Thymus (tissue), 14 donors: ENCODE measurements at places on chromosomes 13 and 19.
A peak's percentile ranks its signal among the peaks of the same experiment; 100 is the strongest.

DNA sequence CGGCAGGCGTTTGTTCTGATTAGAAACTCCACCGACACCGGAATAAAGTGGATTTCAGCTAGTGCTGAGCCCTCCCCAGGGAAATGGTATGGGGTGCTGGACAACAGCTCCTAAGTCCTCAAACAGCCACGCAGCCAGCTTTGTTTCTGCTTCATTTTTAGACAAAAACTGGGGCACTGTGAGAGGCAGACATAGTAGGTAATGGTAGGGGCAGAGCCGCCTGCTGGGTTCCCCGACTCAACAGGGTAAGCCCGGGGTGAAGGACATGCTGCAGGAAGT, 39.7 kb downstream of the CARS2 start:
- DNase-seq: no peak

GRCh38 chr13:103276775-103277498, 210.7 kb upstream of the SLC10A2 start:
- no peak for DNase-seq

GRCh38 chr19:13441810-13442512, 64.3 kb downstream of the CACNA1A start:
- DNase-seq: peak; percentile 60

DNA sequence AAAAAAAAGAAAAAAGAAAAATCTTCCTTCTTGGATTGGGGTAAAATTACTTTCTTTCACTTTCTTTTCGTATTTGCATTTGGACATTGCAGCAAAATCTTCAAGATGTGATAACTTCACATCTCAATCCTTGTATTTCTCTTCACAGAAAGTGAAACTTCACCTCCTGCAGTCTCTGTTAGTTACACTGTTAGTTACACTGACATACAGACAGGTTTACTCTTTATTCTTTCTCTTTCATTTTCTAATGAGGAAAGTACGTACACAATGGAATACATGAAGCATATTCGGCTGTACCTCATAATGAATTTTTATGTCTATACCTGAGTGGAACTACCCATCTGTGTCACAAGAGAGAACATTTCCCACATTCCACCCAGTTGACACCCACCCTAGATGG, 459.1 kb upstream of the GPC6 start:
- no peak for DNase-seq

GRCh38 chr19:54152878-54153524, 6.5 kb downstream of the LENG1 start:
- DNase-seq: no peak

- DNase-seq: no peak
These were observed 160.5 kb downstream of the TEX29 start for GRCh38 chr13:111480976-111481375.

- no peak for DNase-seq
These were observed 24.2 kb downstream of the GADD45B start for GRCh38 chr19:2500156-2500555.
